Body of pancreas (tissue), 4 donors: ENCODE measurements at places on chromosomes 3 and 15. TPM values are rescaled to one million over a fixed set of nuclear protein-coding genes. Genes with fewer than 3 reads are reported as not detected.

GRCh38 chr3:175386630-175387029 is 527.5 kb downstream of the NAALADL2 start:
- DNase-seq: no peak

Gene C3orf85
- total RNA-seq: not detected

Gene RYR3
- total RNA-seq: 0.66 TPM

Gene ITIH1
- total RNA-seq: 4.4 TPM

Gene SLC22A14
- not detected for total RNA-seq

GRCh38 chr15:33616475-33616874 is 305.7 kb downstream of the RYR3 start:
- DNase-seq: no peak

DNA sequence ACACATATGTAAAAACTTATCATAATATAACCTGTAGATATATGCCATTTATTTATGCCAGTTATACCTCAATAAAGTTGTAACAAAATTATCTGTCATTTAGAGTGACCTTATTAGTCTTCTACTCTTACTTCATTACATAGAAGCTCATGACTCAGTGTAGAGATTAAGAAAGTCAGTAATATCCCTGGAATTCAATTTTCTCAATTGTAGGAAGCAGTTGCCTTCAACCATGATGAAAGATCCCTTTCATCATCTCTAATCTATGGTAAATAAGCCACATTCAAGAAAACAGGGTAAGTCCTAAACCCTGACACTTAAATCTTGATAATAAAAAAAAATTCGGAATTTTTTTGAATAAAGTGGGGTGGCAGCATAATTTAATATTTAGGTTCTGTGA is 216.5 kb upstream of the PEX5L start:
- no peak for DNase-seq

Gene SAMMSON
- 2.1 TPM for total RNA-seq

DNA sequence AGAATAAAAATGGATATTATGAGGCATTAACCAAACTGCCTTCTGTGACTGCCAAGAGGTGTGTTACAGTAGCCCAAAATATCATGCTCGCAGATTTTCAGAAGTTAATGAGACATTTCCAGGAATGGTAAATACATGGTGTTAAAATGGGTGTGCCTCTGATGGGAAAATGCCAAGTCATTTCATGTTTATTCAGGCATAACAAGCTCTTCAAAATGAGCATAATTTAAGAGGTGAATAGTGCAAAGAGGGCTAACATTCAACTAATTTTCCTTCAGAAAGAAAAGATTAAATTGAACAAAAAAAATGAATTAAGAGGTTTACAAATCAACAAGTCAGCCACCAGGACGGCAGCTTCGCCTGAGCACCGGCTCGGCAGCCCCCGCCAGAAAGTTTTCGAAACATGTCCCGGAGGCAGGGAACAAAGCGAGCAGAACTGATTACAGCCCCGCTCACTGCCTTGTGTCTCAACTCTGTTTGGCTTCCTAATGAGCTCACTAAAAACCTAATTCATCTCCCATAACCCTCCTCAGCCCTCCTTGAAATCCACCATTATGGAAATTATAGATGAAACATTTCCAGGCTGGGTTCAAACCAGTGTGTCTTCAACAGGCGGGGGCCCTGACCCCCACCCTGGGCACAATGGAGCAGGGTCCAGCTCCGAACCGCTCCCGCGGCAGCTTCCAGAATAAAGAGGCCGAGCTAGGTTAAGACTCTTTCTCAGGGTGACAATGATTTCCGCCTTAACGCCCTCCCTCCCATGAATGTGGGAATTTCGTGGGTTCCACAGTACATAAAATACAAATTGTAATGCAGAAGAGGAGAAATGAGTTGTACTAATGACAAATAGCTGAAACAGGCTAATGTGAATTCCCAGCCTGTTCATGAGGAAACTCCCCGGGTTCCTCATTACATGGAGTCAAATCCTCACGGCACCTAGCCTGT is 43.9 kb downstream of the MEIS2 start:
- no peak for DNase-seq

Gene ALDH1A2
- 1.6 TPM for total RNA-seq

DNA sequence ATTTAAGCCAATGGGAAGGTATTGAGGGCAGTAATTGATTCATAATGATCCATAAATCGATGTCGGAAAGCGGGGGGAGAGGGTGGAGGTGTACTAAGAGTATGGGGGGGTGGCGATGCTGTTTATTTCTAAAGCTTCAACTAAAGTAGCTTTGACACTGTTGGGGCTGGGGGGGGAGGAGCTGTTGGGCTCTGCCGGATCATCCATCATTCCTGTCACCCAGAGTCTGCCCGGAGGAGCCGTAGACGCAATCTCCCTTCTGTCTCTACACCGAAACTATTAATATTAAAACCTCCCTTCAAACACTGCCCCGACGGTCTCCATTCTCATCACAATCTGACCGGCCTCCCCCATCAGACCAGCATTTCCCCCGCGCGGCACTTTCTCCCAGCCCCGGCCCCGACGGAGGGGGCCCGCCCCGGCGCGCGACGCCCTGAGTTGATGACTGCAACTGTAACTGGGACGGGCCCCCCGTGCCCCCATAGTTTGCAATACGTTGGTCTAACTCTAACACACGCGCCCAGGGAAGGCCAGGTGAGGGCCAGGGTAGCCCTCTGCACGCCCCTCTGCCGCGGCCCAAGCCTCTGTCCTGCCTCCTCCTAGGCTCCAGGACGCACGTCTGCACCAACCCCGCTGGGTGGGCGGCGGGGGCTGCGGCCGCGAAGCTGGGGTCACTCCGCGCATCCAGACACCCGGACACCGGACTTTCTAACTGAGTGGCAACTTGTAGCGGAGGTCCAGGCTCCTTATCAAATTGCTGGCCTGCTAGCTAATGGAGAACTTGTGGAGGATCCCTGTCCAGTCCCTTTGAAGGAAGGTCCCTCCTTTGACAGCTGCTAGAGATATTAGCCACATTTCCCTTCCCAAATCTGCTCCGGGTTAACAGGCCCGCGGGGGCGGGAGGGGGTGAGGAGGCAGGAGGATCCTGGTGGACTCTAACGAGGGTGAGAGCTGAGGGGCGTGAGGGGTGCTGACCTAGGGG is 212.0 kb downstream of the MEIS2 start:
- no peak for DNase-seq

Gene CAMP
- not detected for total RNA-seq

- DNase-seq: no peak
Measured at GRCh38 chr15:77604973-77605372, 27.7 kb downstream of the LINGO1 start.

DNA sequence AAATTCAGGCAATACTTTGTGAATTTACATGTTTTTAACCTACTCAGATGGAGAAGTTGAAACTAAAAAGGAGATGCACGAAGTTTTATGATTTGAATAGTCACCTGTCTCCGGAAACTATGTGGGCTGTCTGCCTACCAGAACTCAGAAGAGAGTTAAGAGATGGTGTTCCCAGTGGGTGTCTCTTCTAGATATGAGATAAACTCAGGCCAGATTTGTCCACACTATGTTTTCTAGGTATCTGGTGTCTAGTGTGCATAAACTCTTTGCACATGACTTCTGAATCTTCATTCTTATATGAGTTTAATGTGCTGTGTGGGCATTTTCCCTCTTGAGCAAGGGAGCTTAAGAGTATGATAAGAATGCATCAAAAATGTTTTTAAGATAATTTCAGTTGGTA is 222.8 kb downstream of the FOXP1 start:
- no peak for DNase-seq

Gene CCDC39
- total RNA-seq: 0.26 TPM

DNA sequence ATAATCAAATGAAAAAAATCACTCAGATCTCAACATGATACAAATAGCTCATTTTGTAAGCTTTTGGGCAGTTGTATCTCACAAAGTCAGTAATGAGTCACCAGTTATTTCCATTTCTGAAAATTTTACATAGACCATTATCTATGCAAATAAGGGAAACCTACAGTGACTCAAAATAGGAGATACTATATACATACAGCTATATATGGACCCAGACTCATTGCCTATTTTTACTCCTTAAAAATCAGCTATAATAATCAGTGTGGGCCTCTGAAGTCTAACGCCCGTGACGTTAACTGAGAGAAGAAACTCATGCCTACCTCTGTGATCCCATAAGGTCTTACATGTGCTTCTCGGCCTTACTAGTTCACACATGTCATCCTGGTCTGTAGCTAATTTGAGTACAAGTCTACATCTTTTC is 31.6 kb downstream of the LRIG1 start:
- no peak for DNase-seq

GRCh38 chr15:33971811-33972210 is 3.5 kb downstream of the CHRM5 start:
- no peak for DNase-seq

Gene RTP1
- total RNA-seq: not detected

GRCh38 chr15:85889956-85890619 is 95.4 kb upstream of the KLHL25 start:
- DNase-seq: no peak

GRCh38 chr15:50046867-50047266 is 72.2 kb downstream of the ATP8B4 start:
- DNase-seq: no peak

Gene PYGO1
- total RNA-seq: 1.3 TPM

Gene SH2D7
- total RNA-seq: not detected

- no peak for DNase-seq
Measured at GRCh38 chr3:69377262-69377661, 8.6 kb downstream of the FRMD4B start.

DNA sequence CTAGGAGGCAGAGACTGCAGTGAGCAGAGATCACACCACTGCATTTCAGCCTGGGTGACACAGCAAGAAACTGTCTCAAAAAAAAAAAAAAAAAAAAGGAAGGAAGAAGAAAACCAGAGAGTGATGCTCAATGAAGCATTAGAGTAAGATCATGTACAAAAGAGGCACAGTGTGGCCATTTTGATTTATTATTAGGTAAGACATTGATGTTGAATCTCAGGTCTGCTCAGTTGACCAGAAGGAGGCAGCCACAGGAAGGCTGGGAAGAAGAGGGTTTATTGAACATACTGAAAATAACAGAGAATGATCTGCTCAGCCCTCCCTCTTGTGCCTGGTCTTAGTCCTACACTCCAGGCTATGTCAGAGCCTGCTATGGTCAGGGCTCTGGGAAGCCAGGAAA is 15.6 kb downstream of the LRRK1 start:
- DNase-seq: no peak

GRCh38 chr3:5974630-5975322 is 787.3 kb downstream of the EDEM1 start:
- no peak for DNase-seq

DNA sequence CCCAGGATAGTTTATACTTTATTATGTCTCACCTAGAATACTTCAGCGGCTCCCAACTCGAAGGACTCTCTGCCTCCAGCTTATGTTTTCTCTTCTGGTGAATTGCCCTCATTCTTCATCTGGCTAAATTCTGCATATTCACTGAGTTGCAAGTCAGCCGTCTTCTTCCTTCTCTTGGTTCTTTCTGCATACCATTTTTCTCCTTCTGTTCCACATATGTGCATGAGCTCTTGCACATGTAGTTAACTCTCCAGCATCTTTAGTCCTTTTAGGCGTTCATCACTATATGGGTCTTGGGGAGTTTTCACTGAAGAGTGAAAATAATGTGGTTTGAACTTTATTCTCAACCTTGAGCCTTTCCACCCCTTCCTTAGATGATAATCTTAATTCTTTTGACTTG is 70.1 kb downstream of the AP4E1 start:
- DNase-seq: no peak

Gene KLHL40
- not detected for total RNA-seq

Gene UBA7
- 86.4 TPM for total RNA-seq

DNA sequence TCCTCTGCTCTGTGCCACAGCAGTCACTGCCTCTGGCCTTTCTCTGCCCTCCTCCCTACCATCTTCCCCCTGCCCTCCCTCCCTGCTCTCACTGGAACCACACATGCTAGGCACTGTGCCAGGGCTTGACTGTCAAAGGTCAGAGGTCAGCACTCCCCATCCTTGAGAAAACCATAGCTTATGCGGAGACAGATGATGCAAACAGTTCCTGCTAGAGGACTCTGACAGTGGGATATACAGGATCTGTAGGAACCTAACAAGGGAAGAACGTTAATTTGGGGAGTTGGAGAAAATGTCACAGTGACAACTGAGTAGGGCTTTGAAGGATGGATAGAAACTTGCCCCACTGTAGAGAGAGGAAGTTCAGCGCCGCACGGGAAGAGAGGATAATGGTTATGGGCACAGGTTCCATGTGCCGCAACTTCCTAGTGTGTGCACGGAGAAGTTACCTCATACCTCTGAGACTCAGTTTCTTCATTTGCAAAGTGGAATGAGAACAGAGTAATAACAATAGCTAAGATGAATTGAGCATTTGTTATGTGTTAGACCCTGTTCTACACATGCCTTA is 29.3 kb upstream of the XYLB start:
- DNase-seq: no peak

DNA sequence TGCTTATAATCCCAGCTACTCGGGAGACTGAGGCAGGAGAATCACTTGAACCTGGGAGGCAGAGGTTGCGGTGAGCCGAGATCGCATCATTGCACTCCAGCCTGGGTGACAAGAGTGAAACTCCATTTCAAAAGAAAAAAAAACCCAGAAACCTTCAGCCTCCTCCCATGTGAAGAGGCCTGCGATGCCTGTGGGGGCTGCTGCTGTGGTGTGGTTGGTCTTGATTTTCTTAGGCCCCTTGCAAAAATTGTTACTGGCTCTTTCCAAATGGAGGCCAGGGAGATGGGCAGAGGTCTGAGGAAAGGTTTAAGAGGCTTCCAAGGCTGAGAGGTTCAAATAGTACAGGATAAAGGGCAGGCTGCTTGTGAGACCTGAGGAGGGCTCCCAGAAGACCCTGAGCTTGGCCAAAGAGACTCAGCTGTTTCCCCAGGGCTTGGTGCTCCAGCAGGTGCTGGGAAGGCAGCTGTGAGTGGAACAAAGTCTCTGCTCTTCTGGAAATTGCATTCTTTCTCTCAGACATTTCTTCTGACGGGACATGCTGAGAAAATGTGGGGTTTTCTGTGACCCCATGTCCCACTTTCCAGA is 18.4 kb downstream of the GCSAM start:
- DNase-seq: no peak

DNA sequence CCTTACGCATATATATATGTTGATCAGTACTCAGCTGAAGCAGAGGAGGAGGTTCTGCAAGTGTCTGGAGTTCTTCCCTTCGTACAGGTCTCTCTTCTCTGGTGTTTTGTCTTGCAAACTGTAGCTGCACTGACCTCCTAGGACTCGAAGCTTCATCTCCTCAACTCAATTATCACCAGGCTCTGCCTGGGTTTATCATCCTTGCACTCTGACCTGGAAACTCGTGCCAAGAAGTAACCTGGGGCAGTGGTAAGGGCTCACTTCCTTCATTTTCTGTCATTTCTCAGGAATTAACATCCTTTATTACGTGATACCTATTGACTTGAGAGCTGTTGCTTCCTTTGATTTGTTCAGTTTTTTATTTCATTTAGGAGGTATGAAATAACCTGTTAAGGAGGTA is 14.4 kb downstream of the REC114 start:
- DNase-seq: no peak
